ENCODE measurements at places on chromosomes 1 and 21.

DNA sequence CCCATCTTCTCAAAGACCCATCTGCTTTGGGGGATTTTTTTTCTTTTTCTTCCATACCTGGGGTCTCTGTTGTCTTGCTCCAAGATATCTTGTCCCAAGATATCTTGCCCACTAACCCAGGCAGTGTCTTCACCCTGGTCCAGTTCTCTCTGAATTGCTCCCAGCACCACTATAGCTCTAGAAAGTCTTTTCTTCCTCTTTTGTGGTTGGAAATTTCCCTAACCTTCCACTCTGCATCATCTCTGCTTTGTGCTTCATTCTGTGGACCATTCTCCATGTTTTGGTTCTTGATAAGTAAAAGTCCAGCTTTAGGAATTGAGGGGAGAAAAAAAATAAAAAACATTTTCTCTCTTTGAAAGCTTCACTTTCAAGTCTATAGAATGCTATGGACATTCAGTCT lies 20.9 kb downstream of the STYXL2 start:
- no peak for DNase-seq

- peak; percentile 20 for DNase-seq
Observed at GRCh38 chr1:21815724-21816321, 3.8 kb downstream of the LDLRAD2 start.

GRCh38 chr21:38999161-38999560 lies 184.1 kb downstream of the PSMG1 start:
- no peak for DNase-seq

GRCh38 chr1:169570172-169570574 lies 16.1 kb downstream of the F5 start:
- no peak for DNase-seq

DNA sequence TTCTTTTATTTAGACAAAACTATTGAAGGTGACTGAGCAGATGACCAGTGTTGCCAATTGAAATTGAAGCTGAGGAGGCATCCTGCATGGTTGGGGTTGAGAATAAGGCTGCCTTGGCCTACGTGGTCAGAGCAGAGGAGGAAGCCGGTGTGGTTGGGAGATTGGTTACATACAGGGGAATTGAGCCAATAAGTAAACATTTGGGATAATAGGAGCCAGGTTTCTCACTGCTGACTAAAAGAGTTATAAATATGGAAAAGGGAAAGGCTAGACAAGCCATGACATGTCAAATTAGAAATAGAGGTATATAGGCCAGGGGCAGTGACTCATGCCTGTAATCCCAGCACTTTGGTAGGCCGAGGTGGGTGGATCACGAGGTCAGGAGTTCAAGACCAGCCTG lies 15.8 kb downstream of the SNX7 start:
- peak; percentile 93 for DNase-seq

GRCh38 chr21:15839026-15839425 lies 109.2 kb downstream of the USP25 start:
- DNase-seq, result peak; percentile 4

DNA sequence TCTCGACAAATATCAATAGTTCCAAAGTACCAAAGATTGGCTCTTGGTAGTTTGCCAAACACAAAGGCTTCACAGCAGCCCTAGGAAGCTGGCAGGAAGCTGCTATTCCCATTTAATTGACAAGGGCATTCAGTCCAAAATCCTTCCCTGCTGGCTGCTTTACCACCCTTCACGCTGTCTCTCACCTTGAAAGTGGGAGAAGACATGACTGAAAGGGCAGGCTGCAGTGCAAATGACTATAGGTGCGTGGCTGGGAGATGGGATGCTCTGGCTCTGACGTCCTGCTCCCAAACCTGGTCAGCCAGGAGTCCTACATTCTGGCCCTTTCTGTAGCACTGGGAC lies 3.8 kb upstream of the CSF1 start:
- no peak for DNase-seq

DNA sequence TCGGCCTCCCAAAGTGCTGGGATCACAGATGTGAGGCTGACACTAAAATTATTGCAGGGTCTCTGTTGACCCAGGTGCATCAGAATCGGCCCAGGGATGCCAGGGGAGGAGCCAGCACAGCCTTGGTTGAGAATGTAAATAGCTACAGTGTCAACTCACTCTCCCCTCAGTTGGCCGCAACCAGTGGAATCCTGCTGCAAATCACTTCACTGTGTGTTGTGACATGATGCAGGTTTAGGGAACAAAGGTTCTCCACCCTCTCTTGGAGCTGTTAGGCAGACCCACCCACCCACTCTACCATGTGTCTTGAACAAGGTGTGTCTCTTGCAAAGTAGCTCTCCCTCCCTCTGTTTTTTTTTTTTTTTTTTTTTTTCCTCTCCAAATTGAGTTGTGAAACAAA lies 60.5 kb upstream of the SOD1 start:
- no peak for DNase-seq
